Fibroblast of skin of scalp (primary cell): ENCODE measurements at places on chromosomes 1 and 21.

DNA sequence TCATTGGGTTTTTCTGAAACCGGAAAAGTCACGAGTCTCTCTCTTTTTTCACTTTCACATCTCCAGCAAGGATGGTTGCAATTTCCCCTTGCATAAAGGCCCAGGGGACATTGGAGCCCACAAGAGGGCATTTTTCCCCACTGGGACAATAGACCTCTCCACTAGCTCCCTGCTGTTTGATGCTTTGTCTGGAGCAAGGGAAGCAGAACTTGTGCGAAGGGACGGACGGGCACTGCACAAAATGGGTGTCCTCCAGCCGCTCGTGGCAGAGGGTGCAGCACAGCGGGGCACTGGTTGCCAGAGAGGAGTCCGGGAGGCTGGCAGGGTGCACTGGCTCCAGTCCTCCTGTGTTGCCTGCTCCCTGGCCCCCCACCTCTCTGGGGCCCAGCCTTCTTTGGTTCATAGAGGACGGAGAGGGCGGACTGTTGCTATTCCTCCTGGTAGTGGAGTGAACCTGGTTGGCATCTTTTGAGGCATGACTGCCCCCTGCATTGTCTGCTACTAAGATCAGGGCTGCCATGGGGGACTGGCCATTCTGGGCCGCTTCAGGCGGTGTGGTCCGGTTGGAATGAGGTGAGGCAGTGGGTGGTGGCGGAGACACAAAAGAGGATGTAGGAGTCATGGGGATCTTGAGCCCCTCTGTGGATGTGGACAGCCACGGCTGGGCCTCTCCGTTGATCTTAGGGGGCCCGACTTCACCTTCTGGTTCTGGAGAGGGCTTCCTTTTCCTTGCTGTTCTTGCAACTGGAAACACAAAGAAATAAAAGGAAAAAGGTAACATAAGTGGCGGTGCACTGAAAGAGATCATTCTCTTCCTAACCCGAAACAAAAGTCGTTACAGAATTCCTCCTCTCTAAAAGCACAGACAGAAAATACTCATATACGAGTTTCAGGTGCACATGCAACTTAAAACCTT is 2.6 kb downstream of the IRF2BP2 start:
- DNase-seq, result peak; percentile 64

- DNase-seq, result no peak
Measured at GRCh38 chr1:200038325-200038980, 10.9 kb downstream of the NR5A2 start.

DNA sequence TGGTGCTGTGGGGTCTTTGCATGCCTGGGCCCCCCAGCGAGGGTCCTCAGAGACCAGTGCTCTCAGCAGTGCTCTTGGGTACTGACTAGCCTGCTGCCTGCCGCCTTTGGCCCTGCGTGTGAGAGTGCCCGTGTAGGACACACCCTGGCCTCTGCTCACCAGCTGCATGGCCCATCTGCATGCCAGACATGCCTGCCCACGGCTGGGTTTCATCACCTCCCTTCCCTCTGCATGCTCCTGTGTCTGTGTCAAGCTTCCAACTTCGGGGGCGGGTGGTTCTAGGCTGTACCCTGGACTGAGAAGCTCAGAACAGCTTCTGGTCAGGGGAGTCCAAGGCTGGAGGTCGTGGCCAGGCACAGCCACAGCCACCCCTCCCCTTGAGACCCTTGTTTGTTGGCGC is 56.9 kb downstream of the PTPRF start:
- peak; percentile 47 for DNase-seq

DNA sequence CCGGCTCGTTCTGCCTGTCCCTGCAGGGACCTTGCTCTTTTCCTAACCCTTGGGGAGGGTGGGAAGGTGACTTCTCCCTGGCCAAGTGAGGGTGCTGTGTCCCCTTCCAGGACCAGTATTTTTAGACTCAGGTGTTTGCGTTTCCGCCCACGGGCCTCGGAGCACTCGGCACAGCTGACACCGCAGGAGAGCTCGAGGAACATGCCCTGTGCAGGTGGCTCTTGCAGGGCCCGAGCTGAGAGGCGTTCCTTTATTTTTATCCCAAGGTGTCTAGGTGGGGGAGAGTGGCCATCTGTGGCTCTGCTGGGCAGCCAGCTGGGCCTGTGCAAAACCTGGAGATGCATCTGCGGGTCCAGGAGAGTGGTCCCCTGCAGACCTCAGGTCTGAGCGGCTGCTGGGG is 16.0 kb downstream of the PLCH2 start:
- no peak for DNase-seq

DNA sequence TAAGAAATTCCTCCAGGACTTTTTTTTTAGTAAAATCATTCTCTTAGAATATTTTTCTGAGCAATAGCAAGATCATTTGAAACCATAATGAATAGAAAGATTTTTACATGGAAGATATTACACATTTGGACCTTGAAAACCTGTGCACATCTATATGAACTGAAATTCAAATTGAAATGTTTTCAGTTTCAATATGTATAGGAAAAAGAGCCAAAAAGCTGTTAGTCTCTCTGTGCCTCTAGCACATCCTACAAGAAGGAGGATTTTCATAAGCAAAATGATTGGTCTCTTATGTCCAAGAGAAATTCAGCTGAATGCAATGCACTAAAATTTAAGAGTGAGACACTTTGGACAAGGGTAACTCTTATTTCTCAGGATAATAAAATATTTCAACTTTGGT is 8.2 kb downstream of the HMCN1 start:
- no peak for DNase-seq

DNA sequence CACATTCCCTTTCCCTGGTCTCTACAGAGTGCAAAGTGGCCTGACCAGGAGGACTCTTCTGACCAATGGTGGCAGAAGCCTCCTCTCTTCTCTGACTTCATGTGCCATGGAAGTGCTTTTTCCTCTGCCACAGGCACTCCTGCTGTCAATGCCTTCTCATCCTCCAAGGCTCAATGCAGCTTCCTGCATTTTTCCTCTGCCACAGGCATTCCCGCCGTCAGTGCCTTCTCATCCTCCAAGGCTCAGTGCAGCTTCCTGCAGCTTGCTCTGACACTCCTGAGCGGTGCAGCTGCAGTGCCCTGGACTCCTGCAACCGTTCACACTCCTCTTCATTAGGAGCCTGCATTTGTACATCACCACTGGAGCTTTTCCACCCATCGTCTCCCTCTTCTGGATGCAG is 4.7 kb upstream of the ADARB1 start:
- DNase-seq, result peak; percentile 75
